ENCODE measurements at places on chromosomes 4 and X.

DNA sequence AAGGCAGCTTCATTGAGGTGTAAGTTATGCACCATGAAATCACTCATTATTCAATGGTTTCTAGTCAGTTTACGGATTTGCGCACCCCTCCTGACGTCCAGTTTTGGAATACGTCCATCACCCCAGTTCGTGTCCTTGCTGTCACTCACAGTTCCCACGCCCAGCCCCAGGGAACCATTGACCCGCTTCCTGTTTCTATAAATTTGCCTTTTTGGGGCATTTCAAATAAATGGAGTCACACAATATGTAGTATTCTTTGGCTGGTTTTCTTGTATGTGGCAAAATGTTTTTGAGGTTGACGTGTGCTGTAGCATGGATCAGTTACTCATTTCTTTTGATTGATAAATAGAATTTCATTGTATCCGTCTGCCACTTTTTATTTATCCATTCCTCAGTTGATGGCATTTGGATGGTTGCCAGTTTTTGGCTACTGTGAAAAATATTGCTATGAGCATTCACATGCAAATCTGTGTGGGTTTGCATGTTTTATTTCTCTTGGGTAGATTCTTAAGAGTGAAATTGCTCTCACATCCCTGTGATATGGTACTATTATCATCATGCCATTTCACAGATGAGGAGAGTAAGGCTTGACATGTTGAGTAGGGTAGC lies 18.4 kb upstream of the SORCS2 start:
- no peak for DNase-seq

- DNase-seq: no peak
These were observed 195.7 kb upstream of the CASK start for GRCh38 chrX:42119076-42119475.

- no peak for DNase-seq
These were observed 138.8 kb downstream of the NDST3 start for GRCh38 chr4:118173126-118173525.

DNA sequence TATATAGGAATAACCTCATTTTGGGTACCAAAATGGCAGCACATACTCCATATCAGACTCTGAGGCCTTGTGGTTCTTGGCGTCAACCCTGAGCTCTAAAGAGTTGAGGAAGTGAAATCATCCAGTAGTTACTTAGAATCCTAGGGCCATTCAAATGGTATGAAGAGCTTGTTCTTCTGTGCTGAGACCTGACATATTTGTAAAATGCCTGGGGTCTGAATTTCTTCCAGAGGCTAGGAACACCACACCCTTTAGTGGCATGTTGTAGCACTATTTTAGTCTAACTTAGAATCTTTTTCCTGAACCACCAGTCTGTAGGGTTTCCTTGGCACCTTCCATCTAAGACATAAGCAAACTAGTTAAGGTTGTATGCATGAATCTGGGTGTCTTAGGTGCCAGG lies 18.1 kb upstream of the GDPD2 start:
- DNase-seq: no peak

- no peak for DNase-seq
These were observed 490.3 kb upstream of the PABPC4L start for GRCh38 chr4:134691915-134692314.

DNA sequence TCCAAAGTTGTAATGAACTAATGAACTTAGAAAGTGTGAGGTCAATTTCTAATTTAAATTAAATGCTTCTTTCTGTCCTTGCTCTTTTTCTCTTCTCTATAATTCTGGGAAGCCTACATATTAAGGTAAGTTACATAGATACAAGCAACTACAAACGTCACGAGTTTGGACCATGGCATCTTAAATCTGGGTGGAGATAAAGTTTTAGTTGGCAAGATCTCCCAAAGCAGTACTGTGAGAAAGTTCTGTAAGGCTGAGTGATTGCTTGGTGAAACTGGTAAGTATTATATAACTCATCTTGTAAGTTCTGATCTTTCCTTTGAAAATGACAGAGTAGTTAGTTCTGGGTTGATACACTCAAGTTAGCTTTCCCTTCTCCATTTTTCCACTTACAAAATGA lies 125.7 kb upstream of the CBR4 start:
- DNase-seq: no peak

DNA sequence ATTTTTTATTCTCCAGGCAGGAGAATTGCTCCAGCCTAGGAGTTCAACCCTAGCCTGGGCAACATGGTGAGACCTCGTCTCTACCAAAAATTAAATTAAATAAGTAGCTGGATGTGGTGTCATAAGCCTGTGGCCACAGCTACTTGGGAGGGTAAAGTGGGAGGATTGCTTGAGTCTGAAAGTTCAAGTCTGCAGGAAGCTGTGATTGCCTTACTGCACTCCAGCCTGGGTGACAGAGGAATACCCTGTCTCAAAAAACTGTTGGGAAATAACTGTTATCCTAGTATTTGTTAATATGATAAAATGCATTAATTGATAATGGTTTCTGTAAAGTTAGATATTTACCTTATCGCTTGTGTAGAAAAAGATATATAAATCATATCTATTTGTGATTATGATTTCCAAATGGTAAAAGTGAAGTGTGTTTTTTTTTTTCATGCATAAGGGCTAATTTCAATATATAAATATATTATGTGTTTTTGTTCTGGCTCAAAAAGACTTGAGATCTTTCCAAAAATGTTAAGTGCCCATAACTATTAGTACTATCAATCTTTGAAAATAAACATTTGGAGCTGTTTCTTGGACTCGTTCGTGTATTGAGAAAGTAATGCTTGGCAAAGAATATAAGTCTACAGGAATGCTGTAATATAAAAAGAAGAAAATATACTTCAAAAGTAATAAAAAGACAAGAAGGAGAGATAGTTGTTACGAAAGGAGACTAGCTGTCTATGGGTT lies 396.6 kb downstream of the ADGRL3 start:
- no peak for DNase-seq

DNA sequence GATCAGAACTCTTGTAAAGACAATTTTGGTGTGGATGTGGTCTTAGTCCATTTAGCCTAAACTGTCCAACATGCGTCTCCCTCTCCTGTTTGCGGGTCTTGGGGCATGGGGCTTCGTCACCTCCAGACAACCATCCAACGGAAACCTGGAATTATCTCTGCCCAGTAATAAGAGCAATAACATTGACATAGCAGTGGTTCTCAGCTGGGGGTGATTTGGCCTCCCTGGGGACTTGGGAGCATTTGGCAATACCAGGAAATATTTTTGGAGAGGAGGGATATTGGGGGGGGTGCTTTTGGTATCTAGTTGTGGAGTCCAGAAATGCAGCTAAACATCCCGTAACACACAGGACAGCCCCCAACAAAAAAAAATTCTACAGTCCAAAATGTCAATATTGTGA lies 47.2 kb downstream of the SEL1L3 start:
- DNase-seq: no peak

DNA sequence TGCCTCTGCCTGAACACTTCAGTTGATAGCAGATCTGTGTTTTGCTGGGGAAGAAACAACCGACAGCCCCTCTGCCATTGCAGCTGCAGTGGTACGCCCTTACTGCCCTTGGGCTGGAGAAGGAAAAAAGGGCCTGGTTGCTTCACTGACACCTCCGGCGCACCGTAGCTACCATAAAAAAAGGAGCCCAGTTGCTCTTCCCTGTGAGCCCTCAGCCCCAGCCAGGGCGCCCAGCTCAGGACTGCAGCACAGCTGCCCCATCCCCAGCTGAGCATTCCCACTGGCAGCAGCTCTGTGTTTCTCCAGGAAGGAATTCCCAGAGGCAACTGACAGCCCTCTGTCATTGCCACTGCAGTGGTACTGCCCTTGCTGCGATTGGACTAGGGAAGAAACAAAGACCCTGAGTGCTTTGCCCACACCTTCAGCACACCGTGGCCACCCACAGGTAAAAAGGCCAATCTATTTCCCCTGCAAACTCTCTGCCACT lies 142.7 kb downstream of the DKK2 start:
- DNase-seq: no peak

DNA sequence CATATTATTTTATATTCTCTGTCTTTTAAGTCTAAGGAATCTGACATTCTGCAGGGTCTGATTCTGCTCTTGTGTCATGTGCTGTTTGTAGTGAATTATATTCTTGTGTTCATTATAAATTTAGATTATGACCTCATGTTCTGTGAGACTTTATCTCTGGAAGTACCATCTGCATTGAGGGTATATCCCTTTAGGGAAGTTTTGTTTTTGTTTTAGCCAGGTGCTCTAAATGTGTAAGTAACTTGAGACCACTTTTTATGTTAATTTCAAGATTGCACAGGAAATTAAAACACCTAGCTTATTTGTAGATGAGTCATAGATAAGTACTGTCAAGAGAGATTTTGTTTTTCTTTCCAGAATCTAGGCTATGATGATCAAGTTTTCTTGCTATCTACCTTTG lies 35.0 kb upstream of the DKK2 start:
- DNase-seq: no peak

DNA sequence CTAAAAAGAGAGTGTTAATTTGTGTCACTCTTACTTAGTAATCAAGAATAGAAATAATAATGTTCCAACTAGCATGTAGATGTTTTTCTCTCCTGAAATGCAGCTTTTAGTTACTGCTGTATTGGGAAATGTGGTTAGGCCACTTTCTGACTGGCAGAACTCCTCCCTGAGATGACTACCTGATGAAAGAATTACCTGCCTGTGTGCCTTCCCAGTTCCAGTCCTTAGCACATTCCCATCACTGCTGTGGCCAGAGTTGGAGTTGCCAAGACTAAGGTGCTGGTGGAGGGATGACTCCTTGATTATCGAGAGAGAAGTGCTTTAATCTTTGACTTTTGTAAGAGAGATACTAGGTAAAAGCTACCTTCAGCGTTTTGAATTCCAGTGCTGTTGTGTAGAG lies 9.5 kb downstream of the GAB1 start:
- no peak for DNase-seq

GRCh38 chr4:21005647-21006046 lies 305.4 kb downstream of the PACRGL start:
- no peak for DNase-seq

GRCh38 chr4:118277243-118277642 lies 75.6 kb downstream of the PRSS12 start:
- no peak for DNase-seq

GRCh38 chrX:43813898-43814297 lies 68.4 kb downstream of the MAOB start:
- peak; percentile 0 for DNase-seq

DNA sequence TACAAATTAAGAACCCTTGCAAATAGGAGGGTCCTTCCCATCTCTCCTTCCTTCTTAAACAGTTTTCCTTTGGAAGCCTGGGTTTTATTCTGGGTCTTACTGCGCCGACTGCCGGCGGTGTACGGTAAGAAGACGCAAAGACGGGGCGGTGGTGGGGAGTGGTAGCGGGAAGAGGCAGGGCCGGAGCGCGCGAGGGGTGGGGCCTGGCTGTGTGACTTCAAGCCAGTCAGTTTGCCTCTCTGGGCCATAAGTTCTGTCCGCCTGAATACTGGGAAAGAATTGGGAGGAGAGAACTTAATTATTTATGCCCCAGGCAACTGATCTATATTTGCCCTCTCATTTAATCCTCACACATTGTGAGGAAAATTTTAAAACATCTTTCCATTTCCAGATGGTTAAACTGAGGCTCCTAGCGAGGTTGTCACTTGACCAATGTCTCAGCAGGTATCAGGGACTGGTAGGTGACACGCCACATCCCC lies 726 bp upstream of the KANTR start:
- DNase-seq: peak; percentile 76

- DNase-seq: no peak
These were observed 53.0 kb downstream of the PKD2 start for GRCh38 chr4:88060431-88060830.

GRCh38 chr4:140724760-140725159 lies 31.4 kb downstream of the TBC1D9 start:
- no peak for DNase-seq

GRCh38 chrX:52420824-52421443 lies 52.1 kb downstream of the XAGE2 start:
- DNase-seq: no peak

GRCh38 chr4:70703619-70704214 lies 15.4 kb downstream of the UTP3 start:
- DNase-seq: peak; percentile 54

DNA sequence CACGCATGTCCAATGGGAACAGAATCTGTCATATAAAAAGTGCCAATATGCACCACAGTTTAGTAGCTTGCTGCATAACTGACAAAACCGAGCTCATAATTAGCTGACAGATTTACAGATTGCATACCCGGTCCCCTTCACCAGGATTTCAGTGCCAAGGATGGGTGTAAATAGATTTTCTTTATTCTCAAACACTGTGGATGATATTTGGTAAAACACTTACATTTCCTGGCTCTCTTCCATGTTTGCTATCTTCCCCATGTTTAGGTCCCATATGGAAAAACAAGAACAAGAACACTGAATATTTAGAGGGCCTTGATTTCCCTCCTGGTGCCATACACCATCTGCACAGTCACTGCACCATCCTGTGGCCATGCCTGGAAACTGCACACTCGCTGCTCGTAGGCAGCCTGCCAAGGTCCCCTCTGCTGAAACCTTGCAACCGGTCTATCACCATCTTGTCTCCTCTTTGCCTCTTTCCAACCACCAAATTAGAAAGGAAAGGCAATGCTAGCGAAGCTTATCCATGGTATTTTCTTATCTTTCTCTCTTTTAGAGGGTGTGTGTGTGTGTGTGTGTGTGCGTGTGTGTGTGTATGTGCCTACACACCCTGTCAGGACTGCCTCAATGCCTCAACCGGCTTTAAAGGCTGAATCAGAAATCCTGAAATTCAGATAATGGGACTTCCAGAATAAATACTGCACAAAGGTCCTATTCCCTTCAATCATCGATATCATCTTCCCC lies 124.2 kb upstream of the MBNL3 start:
- peak; percentile 6 for DNase-seq

DNA sequence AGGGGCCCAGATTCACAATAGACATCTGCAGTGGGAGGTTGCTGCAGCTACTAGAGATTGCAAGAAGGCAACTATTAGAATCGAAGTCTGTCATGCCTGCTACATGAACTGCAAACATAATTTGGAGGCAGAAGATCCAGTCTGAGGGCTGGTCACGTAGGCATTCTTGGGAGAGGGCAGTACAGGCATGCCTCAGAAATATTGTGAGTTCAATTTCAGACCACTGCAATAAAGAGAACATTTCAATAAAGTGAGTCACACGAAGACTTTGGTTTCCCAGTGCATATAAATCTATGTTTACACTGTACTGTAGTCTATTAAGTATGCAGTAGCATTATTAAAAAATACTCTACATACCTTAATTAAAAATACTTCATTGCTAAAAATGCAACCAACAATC lies 585.8 kb upstream of the FAT1 start:
- no peak for DNase-seq

- no peak for DNase-seq
These were observed 73.6 kb upstream of the PJA1 start for GRCh38 chrX:69238887-69239231.

DNA sequence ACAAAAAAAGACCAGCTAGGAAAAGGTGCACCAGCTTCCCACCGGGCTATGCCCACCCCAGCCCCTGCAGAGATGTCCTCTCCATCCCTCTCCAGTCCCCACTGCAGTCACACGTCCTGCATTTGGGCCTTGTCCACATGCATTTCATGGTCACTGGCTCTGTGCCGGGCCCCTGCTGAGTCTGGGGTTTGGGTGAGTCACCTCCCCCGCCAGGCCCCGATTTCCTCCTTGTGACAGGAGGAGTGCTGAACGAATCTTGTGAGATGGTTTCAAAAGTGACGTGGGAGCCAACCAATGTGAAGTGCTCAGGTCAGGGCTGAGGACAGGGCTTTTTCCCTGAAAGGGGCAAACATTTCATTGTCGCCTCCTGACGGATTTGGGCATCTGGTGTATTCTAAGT lies 7.1 kb downstream of the CPZ start:
- peak; percentile 93 for DNase-seq

All from ACHN (cell line).